ENCODE measurements at places on chromosomes 1 and 21.

- no peak for DNase-seq
Observed at GRCh38 chr1:86687595-86687994, 16.8 kb upstream of the SH3GLB1 start.

- DNase-seq = no peak
Observed at GRCh38 chr1:71357708-71358107, 276.9 kb upstream of the ZRANB2 start.

DNA sequence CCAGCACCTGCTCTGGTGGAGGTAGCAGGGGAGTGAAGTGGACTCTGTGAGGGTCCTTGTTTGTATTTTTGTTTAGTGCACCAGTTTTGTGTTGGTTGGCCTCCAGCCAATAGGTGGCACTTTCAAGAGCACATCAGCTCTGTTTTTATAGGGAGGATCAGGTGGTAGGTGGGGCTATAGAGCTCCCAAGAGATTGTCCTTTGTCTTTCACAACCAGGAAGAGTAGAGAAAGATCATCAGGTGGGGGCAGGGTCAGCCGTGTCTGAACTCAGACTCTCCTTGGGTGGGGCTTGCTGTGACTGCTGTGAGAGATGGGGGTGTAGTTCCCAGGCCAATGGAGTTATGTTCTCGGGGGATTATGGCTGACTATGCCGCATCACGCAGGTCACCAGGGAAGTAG lies 159.8 kb downstream of the ZNF326 start:
- DNase-seq = no peak

DNA sequence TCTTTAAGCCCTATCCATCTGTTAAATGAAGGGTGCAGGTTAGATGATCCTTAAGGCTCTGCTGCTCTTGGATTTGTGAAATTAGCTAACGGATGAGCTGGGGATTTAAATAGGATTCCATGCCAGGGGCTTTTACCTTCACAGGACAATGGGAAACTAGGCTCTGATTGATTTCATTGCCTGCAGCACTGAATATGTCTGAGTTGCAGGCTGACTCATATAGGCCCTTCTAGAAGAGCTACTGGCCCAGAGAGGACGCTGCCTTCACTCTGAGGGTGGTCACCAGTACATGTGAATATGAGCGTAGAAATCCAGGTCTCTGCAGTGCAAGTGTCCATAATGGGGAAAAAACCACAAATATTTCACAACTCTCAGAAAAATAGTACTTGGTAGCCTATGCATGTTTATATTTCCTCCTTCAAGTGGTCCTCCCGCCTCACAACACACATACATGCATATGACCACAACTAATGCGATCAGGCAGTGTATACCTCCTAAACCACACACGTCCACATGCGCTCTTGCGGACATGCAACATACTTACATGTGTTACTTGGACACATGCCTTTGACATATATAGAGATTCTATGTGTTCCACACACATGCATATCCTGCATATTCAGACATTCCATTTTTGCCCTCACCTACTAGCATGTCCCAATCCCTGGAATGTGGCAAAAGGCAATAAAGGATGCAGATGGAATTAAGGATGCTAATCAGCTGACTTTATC lies 233.8 kb upstream of the JUN start:
- DNase-seq = no peak

DNA sequence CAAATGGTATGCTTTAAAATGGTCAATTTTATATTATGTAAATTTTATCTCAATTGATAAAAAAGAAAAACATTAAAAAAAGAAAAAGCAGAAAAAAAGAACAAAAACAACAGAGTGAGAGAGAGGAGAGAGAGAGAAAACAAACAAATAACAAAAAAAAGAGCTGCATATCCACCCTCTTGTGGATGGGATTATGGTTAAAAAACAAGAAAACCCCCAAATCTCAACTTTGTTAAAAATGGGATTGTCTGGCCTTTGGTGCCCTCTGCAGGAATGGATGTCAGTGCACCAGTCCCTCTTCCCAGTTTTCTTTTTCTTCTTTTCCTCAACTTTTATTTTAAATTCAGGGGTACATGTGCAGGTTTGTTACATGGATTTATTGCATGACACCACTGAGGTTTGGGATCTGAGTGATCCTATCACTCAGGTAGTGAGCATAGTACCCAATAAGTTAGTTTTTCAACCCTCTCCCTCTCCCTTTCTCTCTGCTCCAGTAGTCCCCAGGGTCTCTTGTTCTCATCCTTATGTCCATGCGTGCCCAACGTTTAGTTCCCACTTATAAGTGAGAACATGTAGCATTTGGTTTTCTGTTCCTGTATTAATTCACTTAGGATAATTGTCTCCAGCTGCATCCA lies 28.1 kb downstream of the RNF187 start:
- peak; percentile 59 for DNase-seq
